Osteocyte (in vitro differentiated cells): ENCODE measurements at places on chromosomes 13 and 19. TPM values are rescaled to one million over a fixed set of nuclear protein-coding genes. Genes with fewer than 3 reads are reported as not detected.

SPTBN4 gene
- total RNA-seq = 0.48 and 0.63 TPM in 2 replicates

NLRP4 gene
- total RNA-seq = not detected in 2 replicates

N4BP2L1 gene
- total RNA-seq = 9.8 and 10.2 TPM in 2 replicates

ZNF66 gene
- 3.9 and 5.7 TPM in 2 replicates for total RNA-seq

CCDC169 gene
- 0.43 and 0.60 TPM in 2 replicates for total RNA-seq
